ENCODE measurements at places on chromosomes 6 and 20.
A peak's percentile ranks its signal among the peaks of the same experiment; 100 is the strongest.

DNA sequence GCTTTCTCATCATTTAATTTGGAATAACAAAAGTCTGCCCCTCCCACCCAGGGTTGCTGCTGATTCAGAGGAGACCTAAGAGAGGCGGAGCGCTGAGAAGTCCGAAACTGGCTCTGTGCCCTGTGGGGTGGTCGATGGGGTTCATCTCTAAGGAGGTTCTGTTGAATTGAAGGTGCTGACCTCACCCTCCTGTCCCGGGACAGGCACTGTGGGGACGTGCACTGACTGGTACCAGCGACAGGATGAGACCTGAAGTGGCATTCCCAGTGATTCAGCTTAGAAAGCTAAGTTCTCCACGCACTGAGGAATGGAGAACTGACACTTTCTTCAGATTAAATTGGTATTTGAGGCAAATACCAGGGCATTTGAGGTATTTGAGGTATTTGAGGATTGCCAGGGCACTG is 1.3 kb downstream of the GUCA1B start:
- DNase-seq = peak; percentile 46

- no peak for DNase-seq
These were observed 548.8 kb downstream of the COL12A1 start for GRCh38 chr6:74657011-74657410.

DNA sequence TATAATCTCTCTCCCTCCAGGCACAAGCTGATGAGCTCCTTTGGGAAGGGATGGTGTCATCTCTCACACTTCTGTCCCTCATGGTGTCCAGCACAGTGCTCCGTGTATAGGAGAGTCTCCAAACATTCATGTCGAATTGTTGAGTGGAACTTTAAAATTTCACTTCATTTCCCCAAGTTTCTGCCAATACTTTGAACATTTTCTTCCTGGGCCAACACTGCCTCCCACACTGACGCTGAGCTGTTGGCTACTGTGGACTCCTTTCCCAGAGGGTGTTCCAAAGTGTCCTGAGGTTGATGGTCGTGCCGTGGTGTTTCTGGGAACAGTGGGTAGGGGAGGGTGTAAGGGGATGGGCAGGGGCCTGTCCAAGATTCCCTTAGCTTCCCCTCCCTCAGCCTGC is 122.7 kb downstream of the TIAM2 start:
- DNase-seq = no peak

DNA sequence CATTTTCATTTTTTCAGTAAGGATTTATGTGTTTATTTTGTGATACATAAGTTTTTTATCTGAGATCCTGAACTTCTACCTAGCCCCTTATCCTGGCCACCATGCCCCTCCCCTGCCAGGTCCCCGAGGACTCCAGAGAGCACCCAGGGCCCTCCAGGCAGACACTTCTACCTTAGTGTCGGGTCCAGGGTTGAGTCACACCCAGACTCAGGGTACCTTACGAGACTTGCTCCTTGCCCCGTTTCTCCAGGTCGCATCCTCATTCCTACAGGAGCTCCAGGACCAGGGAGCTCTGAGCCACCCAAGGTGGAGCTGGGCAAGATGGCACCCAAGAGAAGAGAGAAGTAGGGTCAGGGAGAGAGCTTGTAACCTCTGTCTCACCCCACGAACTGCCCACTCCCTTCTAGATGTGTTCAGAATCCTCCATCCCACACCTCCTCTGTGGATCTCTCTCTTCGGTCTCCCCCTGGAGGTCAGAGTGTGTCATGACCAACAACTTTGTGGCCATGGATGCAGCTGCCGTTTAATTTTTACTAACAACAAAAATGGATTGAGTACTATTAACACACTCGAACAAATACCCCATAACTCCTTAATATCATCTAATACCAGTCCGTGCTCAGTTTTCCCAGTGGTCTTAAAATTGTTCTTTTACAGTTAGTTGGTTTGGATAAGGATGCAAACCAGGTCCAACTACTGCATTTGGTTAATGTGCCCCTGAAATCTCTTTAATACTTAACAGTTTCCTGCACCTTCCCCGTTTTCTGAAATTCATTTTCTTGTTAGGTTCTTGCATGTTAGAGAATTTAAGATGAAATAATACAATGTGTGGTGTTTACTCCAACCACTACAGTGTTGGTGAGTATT is 130.6 kb upstream of the INSM1 start:
- DNase-seq = peak; percentile 13

GRCh38 chr6:165697171-165697570 is 34.1 kb upstream of the PDE10A start:
- no peak for DNase-seq

DNA sequence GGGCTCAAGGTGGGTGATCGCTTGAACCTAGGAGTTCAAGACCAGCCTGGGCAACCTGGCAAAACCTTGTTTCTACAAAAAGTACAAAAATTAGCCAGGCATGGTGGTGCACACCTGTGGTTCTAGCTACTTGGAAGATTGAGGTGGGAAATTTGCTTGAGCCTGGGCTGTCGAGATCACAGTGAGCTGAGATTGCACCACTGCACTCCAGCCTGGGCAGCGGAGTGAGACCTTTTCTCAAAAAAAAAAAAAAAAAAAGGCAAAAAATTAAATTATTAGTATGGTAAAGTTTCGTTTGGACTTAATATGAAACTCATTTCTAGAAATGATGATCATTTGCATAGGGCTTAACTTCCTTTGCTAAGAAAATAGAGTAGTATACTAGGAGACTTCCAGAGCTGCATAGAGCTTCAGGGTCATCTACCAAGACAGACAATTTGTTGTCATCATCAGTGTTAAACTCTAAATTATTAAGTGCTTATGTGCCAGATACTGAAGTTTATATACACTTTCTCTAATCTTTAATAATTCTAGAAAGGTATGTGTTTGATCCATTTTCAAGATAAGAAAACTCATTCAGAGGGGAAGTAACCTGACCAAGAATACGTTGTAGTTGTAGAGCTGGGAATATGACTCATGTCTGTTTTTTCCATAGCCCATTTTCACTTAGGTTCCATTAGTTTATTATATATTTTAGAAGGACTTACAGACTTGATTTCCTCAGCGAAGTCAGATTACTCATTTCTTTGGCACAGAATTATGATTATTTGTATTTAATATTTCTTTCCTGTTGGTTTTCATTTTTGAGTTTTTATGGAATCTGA is 84.5 kb downstream of the SLC16A10 start:
- no peak for DNase-seq

- peak; percentile 79 for DNase-seq
These were observed 126.0 kb upstream of the ADGRF1 start for GRCh38 chr6:47168180-47168579.
